ENCODE measurements at places on chromosomes 6 and 20.

- DNase-seq, result no peak
These were observed 246.7 kb downstream of the FOXC1 start for GRCh38 chr6:1856381-1856780.

- DNase-seq, result no peak
These were observed 53.3 kb downstream of the TRAM2 start for GRCh38 chr6:52523378-52524142.

DNA sequence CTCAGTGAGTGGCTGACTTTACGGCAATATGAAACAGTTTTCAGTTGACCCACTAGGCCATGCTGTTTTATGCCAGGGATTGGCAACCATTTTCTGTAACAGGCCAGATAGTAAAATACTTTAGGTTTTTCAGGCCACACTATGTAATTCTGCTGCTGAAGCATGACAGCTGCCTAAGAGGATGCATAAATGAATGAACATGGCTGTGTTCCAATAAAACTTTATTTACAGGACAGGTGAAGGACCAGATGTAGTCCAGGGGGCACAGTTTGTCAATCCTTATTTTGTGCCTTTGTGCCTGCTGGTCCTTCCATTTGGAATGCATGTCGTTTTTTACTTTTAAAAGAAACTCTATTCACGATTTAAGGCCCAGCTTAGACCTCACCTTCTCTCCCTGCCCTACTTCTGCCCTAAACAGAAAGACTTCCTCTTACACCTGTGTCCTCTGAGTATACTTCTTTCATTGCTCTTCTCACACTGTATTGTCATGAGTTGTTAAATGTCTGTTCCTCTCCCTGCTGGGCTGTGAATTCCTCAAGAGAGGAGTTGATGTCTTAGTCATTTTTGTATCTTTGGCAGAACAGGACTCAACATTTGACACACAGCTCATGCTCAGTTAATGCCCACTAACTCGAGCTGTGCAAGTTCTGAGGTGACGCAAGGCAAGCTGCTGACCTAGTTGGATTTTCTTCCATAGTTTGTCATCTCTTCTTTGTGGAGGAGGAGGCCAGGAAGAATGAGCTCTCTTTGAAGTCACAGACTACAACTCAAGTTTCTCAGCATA lies 90.1 kb upstream of the MAP7 start:
- no peak for DNase-seq

GRCh38 chr6:7580927-7581618 lies 8.9 kb upstream of the SNRNP48 start:
- DNase-seq, result no peak

DNA sequence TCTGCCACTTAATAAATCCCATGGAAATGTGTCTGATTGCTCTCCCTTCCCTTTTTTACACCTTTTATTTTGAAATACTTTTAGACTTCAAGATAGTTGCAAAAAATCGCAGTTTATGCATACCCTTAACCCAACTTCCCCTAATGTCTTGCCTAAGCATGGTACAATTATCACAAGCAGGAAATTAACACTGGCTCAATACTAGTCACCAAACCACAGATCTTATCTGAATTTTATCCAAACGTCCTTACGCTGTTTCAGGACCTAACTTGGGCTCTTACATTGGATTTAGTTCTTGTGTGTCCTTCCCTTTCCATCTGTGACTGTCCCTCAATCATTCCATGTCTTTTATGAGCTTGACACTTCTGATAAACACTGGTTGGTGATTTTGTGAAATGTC lies 146.3 kb downstream of the ZNF217 start:
- DNase-seq, result no peak

Measured in CD4-positive, alpha-beta T cell treated with Interleukin-10 for 1 hour (primary cell).